ENCODE measurements at places on chromosomes 12 and 14.

GRCh38 chr12:64663015-64663414 is 52.7 kb downstream of the RASSF3 start:
- no peak for DNase-seq

DNA sequence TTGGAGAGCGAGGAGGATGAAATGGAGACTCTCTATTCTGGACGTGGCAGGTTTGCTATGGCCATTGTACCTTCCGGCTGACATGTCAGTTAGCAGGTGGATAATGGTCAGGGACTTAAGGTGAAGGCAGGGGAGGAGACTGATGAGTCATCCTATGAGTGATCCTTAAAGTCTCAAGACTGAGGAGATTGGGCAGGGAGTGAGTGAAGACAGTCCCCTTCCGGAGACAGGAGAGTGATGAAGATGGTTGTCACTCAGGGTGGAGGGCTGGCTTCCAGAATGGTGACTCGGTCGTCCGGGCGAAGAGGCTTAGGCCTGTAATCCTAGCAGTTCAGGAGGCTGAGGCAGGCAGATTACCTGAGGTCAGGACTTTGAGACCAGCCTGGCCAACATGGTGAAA is 49.8 kb upstream of the CCDC63 start:
- no peak for DNase-seq

DNA sequence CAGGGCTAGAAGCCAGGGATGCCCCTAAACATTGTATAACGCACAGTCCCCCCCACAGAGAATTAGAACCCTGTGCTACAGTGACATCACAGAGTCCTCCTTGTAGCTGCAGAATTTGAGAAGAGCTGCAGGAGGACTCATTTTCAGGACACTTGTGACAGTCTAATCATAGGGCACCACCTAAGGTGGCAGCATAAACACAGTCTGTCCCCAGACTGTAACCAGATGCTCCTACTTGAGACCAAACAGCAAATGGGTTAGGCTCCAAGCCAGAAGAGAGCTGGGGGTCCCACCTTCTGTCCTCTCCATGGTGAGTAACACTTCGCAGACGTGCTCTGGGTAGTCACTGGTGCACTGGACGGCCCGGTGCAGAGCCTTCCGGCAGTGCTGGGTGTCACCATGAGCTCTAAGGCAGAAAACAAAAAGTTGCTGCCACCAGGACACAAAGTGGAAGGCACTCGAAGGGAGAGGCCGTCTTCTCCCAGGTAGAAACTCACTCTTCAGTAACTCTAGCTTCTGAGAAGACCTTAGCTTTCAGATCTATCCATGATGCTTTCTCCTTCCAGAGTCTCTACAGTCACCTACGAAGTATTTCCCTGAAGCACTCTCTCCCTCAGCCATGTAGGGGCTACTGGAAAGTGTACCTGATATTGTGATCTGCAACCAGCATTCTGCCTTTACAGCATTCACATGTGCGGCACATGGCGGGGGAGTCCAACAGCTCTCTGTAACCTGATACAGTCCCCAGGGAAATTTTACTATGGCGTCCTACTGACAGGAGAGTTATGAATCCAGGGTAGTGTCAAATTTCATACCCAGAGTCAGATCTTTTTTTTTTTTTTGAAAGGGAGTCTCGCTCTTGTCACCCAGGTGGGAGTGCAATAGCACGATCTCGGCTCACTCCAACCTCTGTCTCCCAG is 17.1 kb downstream of the FICD start:
- no peak for DNase-seq

DNA sequence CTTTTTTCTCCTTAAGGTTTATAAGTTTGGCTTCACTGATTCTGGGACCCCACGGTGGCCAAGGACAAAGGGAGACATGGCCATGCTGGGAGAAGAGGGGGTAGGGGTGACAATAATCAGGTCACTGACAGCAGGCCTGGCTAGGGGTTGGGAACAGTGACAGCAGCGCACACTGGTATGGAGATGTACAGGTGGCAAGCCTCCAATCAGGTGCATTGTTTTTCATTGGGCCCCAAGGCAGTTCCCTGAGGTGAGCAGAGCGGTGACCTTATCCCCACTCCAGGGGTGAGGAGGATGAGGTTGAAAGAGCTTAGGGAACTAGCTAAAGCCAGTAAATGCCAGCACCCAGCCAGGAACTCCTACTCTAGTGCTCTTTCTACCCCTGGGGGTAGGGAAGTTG is 1.4 kb downstream of the SYNDIG1L start:
- no peak for DNase-seq

DNA sequence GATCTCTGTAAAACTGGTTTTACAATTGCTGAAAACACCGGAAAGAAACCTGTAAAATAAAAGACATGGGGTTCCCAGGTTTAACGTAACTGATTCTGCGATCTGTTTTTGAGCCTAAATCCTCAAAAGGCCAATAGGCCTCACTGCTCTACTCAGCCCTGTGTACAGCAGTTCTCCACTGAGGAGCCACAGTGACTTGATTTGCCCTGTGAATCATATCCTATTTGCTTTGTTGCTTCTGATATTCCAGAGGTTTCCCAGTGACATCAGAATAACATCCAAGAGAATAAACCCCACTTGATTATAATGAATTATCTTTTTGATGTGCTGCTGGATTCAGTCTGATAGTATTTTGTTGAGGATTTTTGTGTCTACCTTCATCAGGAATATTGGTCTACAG is 27.5 kb downstream of the MDM1 start:
- no peak for DNase-seq

DNA sequence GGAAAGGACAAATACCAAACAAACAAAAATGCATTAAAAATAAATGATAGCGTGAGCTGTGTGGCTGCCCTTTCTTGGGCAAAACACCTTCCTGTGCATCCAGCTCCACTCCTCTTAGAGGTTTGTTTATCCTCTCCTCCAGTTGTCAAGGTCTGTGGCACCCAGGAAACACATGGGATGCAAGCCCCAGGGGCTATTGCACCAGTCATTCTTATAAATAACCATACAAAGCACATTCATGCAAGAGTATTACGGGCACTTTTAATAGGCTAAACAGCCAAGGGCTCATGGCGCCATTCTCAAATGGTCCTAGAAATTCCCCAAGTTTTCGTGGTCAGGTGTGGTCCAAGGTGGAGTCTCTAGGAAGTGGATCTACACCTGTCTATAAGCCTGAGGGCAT is 257.0 kb downstream of the DPF3 start:
- DNase-seq, result no peak

DNA sequence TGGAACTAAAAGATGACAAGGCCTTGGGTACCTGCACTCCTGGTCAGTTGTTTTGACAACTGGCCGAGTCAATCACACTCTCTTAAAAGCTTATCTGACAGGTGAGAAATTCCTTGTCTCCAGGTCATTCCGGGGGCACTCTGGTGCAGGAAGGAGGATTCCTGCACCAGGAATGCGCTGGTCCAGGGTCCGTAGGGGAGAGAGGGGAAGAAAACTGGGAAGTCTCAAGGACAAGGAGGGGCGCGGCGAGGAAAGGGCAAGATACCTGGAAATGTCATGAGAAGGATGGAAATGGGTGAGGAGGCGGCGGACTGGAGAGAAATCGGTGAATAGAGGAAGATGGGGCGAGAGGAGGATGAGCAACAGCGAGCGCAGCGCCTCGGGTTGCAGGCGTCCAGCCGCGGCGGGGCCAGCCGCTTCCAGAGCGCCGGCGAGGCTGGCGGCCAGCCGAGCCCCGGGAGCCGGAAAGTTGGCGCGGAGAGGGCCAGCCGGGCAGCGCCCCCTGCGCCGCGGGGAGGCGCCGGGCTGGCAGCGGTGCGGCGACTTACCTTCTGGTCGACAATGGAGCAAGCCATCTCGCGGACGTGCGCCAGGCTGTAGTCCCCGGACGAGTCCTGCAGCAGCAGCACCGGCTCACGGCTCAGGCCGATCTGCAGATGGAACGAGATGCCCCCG is 809 bp downstream of the PRKD1 start:
- no peak for DNase-seq

- no peak for DNase-seq
Measured at GRCh38 chr12:89072294-89073026, 279.8 kb downstream of the DUSP6 start.

- DNase-seq, result no peak
Measured at GRCh38 chr12:9039397-9039977, 50.1 kb downstream of the KLRG1 start.

- DNase-seq, result no peak
Measured at GRCh38 chr12:15453613-15454012, 131.3 kb downstream of the PTPRO start.

- no peak for DNase-seq
Measured at GRCh38 chr12:110549716-110550115, 33.4 kb downstream of the PPTC7 start.

- no peak for DNase-seq
Measured at GRCh38 chr12:126093908-126094307, 1028.7 kb downstream of the AACS start.

- DNase-seq, result no peak
Measured at GRCh38 chr14:47675466-47676314, at the start of gene MDGA2. Gene MDGA2 (minus strand): TSS chr14:47675605.

All from T-helper 1 cell (primary cell).